ENCODE measurements at places on chromosomes 13 and 19.

GRCh38 chr13:98519976-98520375, 56.9 kb downstream of the STK24 start:
- no peak for DNase-seq

GRCh38 chr13:30346153-30346788, 38.9 kb upstream of the KATNAL1 start:
- peak; percentile 43 for DNase-seq

DNA sequence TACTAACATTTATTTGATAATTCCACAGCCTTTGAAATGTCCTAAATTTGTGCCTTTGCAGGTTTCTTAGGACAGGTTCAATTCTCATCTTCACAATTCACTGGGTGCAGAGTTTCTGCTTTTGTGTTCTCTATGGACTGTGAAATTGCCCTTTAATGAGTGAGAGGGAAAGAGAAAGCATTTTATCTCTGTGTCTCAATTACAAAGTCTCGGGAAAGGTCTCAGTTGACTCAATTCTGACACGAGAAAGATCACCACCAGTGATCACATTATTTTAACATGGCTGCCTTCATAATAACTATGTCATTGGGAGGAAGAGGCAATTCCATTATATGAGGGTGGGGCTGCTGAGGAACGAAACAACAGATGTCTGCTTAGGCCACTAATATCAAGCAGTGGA, 26.2 kb upstream of the LRCH1 start:
- no peak for DNase-seq

GRCh38 chr13:46463719-46464118, 76.7 kb upstream of the RUBCNL start:
- DNase-seq, result no peak

DNA sequence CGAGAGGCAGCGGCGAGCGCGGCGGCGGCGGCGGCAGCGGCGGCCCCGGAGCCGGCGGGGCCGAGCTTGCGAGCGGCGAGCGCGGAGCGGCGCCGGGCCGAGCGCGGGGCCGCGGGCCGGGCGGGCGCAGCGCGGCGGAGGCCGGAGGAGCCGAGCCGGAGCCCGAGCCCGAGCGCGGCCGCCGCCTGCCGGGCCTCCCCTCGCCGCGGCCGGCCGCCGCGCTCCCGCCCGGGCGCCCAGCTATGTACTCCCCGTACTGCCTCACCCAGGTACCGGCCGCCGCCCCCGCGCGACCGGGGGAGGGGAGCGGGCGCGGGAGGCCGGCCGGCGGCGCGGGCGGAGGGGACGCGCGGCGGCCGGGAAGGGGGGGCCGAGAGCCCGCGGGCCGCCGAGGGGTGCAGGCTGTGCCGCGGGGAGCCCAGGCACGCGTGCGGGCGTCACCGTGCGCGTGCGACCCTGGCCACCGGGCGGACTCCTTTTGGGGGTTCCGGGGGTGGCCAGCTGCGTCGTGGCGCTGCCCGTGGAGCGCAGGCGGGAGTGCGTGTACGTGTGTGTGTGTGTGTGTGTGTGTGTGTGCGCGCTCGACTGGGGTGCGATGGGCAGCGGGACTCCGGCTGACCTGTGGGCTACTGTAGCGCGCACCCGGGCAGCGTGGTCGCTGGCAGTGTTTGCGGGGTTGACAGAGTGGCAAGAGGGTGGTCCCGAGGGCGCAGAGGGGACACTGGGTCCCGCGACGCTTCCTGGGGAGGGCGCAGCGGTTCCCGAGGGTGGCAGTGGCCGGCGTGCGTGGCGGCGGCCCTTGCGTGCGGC, 526 bp downstream of the NFIX start:
- no peak for DNase-seq

- DNase-seq, result no peak
Observed at GRCh38 chr13:100837631-100838030, 163.0 kb upstream of the TMTC4 start.

- no peak for DNase-seq
Observed at GRCh38 chr13:67258482-67258881, 28.3 kb upstream of the PCDH9 start.

DNA sequence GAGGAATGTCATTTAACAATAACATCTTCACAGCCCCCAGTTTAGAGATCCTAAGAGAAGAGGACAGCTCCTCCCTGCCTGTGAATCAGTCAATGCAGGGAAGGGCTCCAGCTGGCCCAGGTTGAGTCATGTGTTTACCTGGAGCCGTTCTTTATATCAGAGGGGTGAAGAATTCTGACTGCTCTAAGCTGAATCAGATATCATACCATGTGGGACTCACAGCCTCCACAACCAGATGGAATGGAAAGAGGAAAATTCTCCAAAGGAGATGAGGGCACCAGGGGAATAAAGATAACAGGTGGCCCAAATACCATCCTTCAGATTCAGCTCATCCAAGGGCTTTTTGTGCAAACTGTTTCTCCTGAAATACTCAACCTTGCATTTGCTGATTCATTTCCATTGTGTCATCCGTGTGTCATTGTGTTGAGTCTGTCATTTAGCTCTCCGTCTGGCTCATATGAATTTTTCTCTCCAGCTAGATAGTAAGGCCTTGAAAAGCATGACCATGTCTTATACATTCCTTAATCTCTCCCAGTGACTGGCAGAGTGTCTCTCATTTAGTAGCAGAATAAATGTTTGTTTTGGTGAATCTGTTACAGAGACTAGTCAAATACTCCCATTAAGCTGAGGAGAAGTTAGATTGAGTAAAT, 217.9 kb downstream of the RFC3 start:
- no peak for DNase-seq

DNA sequence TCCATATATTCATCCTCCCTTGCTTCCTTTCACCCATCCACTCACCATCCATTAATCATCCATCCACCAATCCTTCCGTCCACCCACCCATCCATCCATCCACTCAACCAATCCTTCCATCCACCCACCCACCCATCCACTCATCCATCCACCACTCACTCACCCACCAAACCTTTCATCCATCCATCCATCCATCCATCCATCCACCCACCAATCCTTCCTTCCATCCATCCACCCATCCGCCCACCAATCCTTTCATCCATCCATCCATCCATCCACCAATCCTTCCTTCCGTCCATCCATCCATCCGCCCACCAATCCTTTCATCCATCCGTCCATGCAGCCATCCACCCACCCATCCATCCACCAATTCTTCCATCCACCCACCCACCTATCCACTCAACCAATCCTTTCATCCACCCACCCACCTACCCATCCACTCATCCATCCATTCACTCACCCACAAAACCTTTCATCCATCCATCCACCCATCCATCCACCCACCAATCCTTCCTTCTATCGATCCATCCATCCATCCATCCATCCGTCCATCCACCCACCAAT, 3.0 kb downstream of the SBK3 start:
- DNase-seq, result no peak

DNA sequence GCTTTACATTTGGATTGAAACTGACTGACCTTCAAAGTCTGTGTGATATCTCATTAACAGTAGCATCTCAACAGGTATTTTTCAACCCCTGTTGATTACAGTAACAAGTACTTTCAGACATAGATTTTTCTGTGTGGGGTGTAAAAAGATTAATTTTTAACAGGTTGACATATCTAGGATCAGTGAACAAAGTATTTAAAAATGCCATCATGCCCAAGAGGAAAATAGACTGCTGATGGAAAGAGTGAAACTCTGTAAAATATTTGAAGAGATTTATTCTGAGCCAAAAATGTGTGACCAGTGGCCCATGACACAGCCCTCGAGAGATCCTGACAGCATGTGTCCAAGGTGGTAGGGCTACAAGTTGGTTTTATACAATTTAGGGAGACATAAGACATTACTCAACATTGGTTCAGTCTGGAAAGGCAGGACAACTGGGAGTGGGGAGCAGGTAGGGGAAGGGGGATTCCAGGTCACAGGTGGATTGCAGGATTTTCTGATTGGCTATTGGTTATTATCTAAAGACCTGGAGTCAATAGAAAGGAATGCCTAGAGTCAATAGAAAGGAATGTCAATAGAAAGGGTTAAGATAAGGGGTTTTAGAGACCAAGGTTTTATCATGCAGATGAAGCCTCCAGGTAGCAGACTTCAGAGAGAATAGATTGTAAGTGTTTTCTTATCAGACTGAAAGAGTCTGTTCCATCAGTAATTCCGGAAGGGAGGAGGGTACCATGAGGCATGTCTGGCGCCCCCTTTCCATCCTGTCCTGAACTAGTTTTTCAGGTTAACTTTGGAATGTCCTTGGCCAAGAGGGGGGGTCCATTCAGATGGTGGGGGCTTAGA, 29.1 kb downstream of the TNFRSF19 start:
- no peak for DNase-seq

GRCh38 chr19:2700660-2701360, 1.7 kb downstream of the GNG7 start:
- DNase-seq, result no peak

- DNase-seq, result no peak
Observed at GRCh38 chr19:45138303-45138751, 22.5 kb downstream of the NKPD1 start.

DNA sequence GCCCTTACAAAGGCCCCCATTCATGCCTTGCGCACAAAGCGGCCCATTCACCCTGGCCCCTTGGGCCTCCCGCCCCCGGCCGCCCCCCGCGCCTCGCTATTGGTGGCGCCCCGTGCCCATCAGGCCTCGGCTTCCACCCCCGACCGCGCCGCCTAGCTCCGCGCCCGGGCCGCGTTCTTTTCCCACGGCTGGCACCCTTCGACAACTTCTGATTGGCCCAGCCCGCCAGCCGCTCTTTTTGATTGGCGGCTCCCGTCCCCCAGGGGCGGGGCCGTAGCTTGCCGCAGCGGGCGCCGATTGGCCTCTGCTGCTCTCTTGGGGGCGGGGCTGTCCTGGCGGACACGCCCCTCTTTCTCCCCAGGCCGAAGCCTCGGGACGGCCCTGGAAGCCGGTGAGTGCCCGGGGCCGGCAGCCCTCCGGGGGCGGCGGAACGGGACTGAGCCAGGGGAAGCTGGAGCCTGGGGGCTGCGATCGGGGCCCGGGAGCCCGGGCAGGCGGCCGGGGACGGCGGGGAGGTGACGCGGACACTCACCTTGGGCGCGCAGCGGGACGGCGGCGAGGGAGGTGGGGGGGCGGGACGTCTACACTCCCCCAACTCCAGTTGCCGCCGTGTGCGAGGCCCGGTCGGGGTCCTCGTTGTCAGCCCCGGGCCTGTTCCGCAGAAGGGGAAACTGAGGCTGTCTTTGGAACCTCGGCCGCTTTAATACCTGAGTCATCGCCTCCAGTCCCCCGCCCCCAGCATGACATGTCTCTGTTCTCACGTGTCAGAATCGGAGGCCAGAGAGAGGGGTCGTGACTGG, at the start of gene MYH14:
MYH14 (plus strand) TSS at position 342 of the 800 bp plus-strand sequence. CDS start 6,744 bp downstream, outside the sequence.
- no peak for DNase-seq

- peak; percentile 66 for DNase-seq
Observed at GRCh38 chr19:41597600-41598041, 21.7 kb downstream of the CEACAM21 start.

DNA sequence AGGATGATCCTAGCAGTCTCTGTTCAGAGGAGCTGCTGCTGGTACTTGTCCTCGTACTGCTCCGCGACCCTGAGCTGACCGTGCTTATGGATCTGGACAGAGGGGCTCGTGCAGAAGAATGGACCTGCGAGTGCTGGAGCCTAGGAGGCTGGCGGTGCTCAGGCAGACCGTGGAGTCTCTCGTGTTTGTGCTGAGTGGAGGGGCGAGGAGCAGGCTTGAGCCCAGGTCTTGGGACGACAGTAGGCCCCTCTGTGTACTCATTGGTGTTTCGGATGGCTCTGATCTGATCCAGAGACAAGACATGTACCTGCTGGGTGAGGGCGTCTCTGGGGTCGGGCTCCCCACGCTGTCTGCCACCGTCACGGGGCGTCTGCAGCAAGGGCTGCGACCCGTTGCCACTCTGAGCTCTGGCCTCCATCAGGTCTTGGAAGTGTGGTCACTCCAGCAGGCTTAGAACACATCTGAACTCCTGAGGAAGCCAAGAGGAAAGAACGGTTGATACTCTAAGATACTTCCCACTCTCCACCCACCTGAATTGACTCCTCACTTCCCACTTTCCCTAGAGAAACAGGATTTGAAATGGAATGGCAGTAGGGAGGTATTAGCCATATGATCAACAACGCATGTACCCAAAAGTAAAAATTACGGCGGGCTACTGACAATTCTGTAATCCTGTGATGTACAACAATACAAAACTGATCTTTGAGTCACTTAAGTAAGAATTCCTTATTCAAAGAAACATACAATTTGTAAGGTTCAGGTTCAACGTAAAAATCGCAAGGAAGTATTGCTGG, 3.4 kb downstream of the SPRY2 start:
- no peak for DNase-seq

GRCh38 chr19:6767081-6767356, 216 bp downstream of the SH2D3A start:
- no peak for DNase-seq

GRCh38 chr19:22286151-22286810, at the start of gene ZNF729:
TSS of gene ZNF729 (plus strand) at chr19:22286441. CDS start at chr19:22286526, 85 bp downstream.
- DNase-seq, result no peak

- no peak for DNase-seq
Observed at GRCh38 chr13:27635266-27635665, 13.6 kb downstream of the POLR1D start.

GRCh38 chr19:389255-389934, 19.6 kb downstream of the C2CD4C start:
- DNase-seq, result no peak

DNA sequence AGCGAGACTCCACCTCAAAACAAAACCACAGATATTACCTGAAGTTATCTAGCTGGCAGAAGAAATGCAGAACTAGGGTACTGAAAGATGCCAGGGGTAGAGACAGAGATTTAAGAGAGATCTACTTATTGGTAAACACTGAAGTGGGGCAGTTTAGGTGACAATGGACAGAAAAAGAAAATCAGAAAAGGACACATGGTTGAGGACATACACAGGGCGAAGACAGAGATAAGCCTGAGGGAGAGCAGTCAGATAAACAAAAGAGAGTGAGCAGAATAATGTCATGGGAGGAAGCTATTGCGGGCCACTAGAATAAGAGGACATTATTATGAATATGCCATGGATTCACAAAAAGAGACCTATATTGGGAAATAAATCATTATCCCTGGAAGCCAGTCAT, 3.3 kb downstream of the NEK5 start:
- DNase-seq, result no peak

DNA sequence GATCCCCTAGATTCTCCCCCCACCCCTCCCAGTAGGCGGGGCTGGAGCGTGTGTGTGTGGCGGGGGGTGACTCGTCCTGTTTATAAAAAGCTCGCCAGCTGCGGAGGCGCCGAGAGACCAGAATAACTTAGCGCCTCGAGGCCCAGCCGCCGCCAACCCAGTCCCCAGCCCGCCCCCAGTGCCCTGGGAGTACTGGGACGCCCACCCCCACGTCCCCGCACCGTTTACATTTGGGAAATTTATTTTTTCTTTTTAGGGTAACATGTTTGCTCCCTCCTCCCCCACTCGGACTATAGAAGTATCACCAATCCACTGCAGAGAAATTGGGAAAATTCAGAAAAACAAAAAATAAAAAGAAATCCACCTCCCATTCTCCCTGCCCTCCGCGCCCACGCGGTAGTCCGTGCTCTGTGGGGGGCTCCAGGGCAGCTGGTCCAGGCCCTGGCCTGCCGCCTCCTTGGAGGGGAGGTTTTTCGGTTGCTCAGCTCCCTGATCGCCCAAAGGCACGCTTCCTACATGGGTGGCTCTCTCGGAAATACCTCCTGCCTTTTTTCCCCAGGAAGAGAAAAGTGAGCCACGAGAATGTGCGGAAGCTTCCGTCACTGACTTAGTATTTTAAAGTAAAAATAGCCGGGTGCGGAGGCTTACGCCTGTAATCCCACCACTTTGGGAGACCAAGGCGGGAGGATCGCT, 1.5 kb upstream of the RAB3A start:
- no peak for DNase-seq
